ENCODE measurements at places on chromosomes 3 and 15. TPM values are rescaled to one million over a fixed set of nuclear protein-coding genes. Genes with fewer than 3 reads are reported as not detected.

- H3K4me1 ChIP-seq: no peaks in the 10 kb centered on the region
- peaks cover 2% of the 10 kb centered on the region for H3K27me3 ChIP-seq
- no peak for DNase-seq
- H3K4me3 ChIP-seq: no peak overlapping the region
Observed at GRCh38 chr15:33293713-33294334, 16.9 kb upstream of the RYR3 start.

- H3K27me3 ChIP-seq: peaks cover 15% of the 10 kb centered on the region
- H3K4me3 ChIP-seq: no peak overlapping the region
- no peaks in the 10 kb centered on the region for H3K4me1 ChIP-seq
- no peaks in the 10 kb centered on the region for H3K36me3 ChIP-seq
- DNase-seq: no peak
Observed at GRCh38 chr3:138046085-138046484, 36.1 kb downstream of the CLDN18 start.

RPSA gene
- total RNA-seq: 2,738 TPM

CNTN3 gene
- not detected for total RNA-seq

DNA sequence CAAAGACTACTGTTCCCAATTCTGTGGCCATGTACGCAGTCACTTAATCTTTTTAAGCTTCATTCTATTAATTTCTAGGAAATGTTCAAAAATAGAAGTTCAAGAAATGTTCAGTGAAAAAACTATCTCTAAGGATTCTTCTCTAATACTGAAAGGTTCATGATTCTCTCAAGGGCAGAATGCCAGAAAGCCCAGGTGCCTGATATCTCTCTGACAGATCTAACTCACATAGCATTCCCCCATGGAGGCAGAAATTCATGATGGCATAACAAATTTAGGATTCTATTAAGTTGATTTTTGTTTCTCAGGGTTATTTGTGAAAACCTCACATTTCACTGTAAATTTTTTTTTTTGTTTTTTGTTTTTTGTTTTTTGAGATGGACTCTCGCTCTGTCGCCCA is 17.5 kb downstream of the CHRM5 start:
- H3K4me3 ChIP-seq: no peak overlapping the region
- peaks cover 2% of the 10 kb centered on the region for H3K36me3 ChIP-seq
- no peaks in the 10 kb centered on the region for H3K27me3 ChIP-seq
- DNase-seq: no peak
- H3K27ac ChIP-seq: no peak overlapping the region

GRCh38 chr3:126394179-126394976 is at the start of gene CFAP100:
Gene CFAP100 (plus strand): TSS chr3:126394909. CDS start chr3:126396001, 1,092 bp downstream.
- no peak within 1 kb of the TSS for H3K4me3 ChIP-seq
- peaks cover 45% of the 10 kb centered on the region for H3K27me3 ChIP-seq
- DNase-seq: no peak
- no peaks in the 10 kb centered on the region for H3K36me3 ChIP-seq
- peaks cover 3% of the 10 kb centered on the region for H3K4me1 ChIP-seq
- no peak within 1 kb of the TSS for H3K27ac ChIP-seq

GRCh38 chr3:40770061-40770460 is 245.3 kb downstream of the ZNF621 start:
- no peak overlapping the region for H3K4me3 ChIP-seq
- no peak overlapping the region for H3K27ac ChIP-seq
- peaks cover 2% of the 10 kb centered on the region for H3K27me3 ChIP-seq
- no peaks in the 10 kb centered on the region for H3K36me3 ChIP-seq
- DNase-seq: no peak

- no peaks in the 10 kb centered on the region for H3K36me3 ChIP-seq
- H3K4me1 ChIP-seq: no peaks in the 10 kb centered on the region
- DNase-seq: no peak
- H3K27me3 ChIP-seq: peaks cover 11% of the 10 kb centered on the region
- H3K27ac ChIP-seq: no peak overlapping the region
- no peak overlapping the region for H3K4me3 ChIP-seq
Observed at GRCh38 chr15:61049028-61049427, 180.1 kb downstream of the RORA start.

DNA sequence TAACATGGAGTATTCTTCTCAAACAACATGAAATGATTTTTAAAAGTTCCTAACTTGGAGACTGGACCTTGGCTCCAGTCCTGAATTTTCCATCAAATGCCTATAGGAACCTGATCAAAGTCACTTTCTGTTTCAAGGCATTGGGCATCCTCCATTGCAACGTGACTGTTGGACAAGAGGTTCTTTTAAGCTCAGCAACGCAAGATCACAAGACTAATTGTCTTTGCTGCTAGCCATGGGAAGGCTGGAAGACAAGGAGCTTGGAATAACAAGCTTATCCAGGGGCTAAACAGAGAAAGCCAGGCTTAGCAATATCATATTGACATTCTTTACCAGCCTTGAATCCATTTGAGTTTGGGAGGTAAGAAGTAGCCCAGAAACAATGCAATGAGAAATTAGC is 48.3 kb downstream of the SST start:
- no peaks in the 10 kb centered on the region for H3K36me3 ChIP-seq
- no peak overlapping the region for H3K27ac ChIP-seq
- no peaks in the 10 kb centered on the region for H3K4me1 ChIP-seq
- DNase-seq: no peak
- H3K27me3 ChIP-seq: peaks cover 7% of the 10 kb centered on the region
- H3K4me3 ChIP-seq: no peak overlapping the region

DNA sequence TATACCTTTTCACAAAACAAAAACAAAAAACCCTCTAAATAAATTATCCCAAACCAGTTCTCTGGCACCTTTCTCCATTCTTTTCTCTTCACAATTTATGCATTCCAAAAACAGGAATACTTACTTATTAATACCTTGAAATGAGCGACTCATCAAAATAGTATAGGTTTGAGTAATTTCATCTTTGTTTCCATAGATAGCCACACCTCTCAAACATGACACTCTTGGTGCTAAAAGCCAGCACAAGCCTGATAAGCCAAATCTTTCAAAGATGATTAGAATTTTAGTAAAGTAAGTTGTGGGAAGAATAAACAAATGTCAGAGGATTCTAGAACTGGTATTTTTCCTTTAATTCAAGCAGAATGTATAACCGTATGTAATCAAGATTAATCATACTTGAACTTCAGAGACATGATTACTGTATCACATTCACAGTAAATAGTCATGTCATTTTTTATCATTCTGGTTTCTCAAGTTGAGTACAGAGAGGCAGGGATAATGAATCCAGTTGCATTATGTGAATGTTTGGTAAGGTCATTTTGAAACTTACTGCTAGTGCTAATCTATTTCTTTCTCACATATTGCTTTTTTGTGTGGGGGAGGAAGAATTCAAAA is 12.1 kb upstream of the WDR5B start:
- peaks cover 59% of the 10 kb centered on the region for H3K36me3 ChIP-seq
- H3K27ac ChIP-seq: peak overlapping the region; percentile 74
- peaks cover 23% of the 10 kb centered on the region for H3K4me1 ChIP-seq
- no peak overlapping the region for H3K4me3 ChIP-seq
- DNase-seq: no peak
- H3K27me3 ChIP-seq: no peaks in the 10 kb centered on the region

- H3K27me3 ChIP-seq: peaks cover 7% of the 10 kb centered on the region
- H3K36me3 ChIP-seq: no peaks in the 10 kb centered on the region
- DNase-seq: no peak
Observed at GRCh38 chr3:148857316-148857715, 7.8 kb upstream of the CPA3 start.

CCDC39 gene
- total RNA-seq: not detected

GRCh38 chr15:32120577-32121383 is 90.5 kb downstream of the CHRNA7 start:
- H3K27me3 ChIP-seq: peaks cover 2% of the 10 kb centered on the region
- H3K4me1 ChIP-seq: no peaks in the 10 kb centered on the region
- no peak for DNase-seq
- no peaks in the 10 kb centered on the region for H3K36me3 ChIP-seq

GRCh38 chr3:40827226-40827625 is 302.5 kb downstream of the ZNF621 start:
- no peak overlapping the region for H3K27ac ChIP-seq
- H3K27me3 ChIP-seq: peaks cover 3% of the 10 kb centered on the region

CCDC80 gene
- not detected for total RNA-seq

DNA sequence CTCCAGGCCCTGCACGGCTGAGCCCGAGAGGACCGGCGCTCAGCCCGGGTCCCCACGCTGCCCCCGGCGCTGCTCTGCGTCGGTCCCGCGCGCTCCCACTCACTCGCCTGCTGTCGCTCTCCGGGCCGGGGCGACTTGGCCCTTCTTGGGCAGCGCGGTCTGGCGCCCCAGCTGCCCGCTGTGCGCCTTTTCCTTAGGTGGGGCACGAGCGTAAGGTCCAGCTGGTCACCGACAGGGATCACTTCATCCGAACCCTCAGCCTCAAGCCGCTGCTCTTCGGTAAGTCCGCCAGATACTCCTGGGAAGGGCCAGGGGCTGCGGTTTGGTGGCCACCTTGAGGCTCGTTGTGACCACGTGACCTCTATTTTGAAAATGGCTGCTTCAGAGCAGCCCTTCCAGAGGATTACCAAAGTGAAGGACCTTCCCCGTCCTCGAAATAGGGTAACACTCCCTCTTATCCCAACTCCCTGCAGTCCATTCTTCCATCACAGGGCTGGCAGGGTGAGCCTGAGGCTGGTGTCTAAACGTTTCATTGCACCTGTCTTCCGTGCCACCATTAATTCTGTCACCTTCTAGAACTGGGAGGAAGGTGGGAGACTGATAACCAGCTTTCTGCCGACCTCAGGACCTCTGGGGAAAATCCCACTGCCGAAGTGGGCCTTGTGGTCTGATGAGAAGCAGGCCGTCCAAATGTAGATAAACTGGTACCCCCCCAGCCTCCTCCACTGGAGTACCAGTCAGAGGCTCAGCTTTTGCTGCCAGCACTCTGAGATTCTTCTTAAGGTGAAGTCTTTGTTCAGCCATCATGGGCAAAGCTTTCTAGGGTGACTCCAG is 812 bp downstream of the P4HTM start:
- peaks cover 38% of the 10 kb centered on the region for H3K4me1 ChIP-seq
- peak overlapping the region; percentile 91 for H3K4me3 ChIP-seq
- H3K36me3 ChIP-seq: peaks cover 9% of the 10 kb centered on the region
- peak; percentile 60 for DNase-seq
- no peaks in the 10 kb centered on the region for H3K27me3 ChIP-seq
- H3K27ac ChIP-seq: peak overlapping the region; percentile 93

DNA sequence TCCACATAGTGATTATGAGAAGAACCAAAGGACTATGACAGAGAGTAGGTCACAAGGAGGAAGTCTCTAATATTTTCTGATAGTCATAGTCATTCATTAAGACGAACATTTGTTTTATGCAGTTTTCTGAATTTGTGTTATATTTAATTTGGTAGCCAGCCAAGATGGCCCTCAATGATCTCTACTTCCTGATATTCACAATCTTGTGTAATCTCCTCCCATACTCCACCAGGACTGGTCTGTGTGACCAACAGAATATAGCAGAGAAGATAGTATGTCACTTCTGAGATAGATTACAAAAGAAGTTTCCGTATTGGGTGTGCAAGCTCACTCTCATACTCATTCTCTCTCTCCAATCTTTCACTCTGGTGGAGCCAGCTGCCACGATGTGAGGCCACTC is 30.8 kb downstream of the HLTF start:
- H3K36me3 ChIP-seq: peaks cover 43% of the 10 kb centered on the region
- no peaks in the 10 kb centered on the region for H3K4me1 ChIP-seq
- H3K27ac ChIP-seq: no peak overlapping the region
